ENCODE measurements at places on chromosomes 5 and 9.

DNA sequence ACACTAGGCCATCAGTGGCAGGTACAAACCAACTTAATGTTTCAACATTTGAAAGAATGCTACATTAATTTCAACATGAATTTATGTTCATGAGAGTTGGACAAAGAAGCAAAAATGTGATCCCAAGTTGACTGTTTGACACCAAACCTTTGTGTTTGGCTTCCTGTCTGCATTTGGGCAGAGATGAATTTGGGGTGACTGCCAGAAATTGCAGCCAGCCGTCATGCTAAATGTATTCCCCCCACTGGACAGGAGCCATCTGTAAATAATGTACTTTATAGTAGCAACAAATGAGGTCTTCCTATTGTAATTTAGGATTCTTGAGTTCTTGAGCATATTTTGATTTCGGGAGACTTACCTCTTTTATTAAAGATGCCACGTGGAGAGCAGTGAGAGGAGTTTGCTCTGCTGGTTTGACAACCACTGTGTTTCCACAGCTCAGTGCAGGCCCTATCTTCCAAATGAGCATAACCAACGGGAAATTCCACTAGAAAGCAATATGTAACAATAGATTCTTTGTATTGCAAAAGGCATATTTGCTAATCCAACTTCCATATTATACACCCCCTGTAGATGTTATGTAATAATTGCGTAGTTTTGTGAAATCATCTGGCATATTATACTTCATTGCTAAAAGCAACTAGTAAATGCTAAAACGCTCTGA is 27.6 kb downstream of the ALDH1A1 start:
- peak; percentile 75 for DNase-seq

DNA sequence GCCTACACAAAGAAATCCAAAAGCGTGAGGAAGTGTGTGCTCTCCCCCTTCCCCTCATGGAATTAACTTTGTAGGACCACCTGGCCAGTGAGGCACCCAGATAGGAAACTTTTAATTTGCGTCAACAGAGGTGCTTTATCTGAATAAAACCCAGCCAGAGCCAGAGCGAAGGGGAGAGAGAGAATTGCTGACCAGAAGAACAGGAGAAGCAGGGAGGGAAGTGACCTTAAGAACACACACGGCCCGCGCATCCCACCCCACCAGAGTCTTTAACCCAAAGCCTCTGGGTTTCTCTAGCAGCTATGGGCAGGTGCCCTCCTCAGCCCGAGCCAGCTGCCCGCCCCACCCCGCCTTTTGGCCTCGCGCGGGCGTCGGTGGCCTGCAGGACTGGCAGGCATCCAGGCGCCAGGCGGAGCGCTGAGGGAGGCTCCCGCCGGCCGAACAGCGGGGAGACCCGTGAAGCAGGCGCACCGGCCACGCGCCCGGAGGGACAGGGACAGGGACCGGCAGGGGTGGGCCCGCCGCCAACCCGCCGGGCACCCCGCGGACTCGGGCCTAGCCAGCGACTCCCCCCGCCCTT is 580 bp downstream of the ERAP1 start:
- DNase-seq, result peak; percentile 63

DNA sequence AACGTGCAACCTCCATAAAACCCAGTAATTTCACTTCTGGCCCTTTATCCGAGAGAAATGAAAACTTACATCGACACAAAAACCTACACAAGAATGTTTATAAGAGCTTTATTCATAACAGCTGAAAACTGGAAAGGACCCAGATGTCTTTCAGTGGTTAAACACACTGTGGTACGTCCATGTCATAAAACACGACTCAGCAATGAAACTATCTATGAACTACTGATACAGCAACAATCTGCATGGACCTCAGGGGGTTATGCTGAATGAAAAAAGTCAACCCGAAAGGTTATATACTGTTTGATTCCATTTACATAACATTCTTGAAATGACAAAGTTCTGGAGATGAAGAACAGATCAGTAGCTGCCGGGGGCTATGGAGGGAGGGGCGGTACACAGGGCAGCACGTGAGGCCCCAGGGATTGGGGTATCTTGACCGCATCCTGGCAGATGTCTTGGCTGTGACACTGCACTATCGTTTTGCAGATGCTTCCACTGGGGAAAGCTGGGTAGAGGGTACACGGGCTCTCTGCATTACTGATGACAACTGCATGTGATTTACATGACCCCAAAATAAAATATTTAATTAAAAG is 4.1 kb downstream of the CCDC127 start:
- DNase-seq, result no peak

DNA sequence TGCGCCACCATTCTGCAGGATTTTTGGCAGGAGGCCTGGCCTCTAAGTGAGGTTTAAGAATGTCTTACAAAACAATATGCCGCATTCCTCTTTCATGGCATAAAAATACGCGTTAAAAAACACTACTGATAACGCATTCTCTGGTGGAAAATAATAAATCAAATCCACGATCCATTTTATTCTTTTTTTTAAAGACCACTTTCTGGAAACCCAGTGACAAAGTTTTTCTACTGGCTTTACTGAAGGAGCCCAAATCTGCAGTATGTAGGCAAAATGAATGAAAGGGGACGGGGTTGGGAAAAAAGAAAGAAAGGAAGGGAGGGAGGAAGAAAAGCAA is 2.0 kb downstream of the SV2C start:
- DNase-seq, result no peak

DNA sequence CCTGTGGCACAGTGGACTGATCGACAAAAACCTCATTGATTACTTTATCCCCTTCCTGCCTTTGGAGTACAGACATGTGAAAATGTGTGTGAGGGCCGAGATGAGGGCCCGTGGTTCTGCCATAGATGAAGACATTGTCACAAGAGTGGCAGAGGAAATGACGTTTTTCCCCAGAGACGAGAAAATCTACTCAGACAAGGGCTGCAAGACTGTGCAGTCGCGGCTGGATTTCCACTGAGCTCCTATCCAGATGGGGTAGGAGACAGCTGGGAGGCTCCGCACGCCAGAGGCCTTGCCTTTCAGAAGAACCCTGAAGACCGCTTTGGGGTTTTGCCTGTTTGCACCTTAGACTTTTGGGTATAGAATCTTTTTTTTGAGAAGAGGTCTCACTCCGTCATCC is 6.4 kb downstream of the TOR1B start:
- no peak for DNase-seq

- no peak for DNase-seq
These were observed 49.4 kb upstream of the SPATA31C2 start for GRCh38 chr9:88187631-88188030.

GRCh38 chr9:91949946-91950664 is at the start of gene ROR2:
ROR2 (minus strand) TSS chr9:91950228.
- DNase-seq, result peak; percentile 5

DNA sequence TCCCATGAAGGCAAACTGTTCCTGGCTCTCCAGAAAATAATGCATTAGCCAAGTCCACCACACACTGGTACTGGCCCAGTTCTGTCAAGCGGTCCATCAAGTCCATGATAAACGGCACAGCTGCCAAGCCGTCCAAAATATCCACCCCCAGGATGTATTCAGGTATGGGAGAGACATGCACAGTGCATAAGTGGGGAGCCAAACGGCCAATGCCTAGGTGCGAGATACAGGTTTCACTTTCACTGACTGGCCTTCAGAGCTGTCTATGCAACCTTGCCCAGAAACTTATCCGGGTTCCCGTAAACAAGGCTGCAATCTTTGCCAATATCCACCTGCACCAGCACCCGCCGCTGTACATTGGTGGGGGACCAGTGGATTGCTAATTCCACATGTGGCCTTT is 795.8 kb downstream of the EFNA5 start:
- no peak for DNase-seq

DNA sequence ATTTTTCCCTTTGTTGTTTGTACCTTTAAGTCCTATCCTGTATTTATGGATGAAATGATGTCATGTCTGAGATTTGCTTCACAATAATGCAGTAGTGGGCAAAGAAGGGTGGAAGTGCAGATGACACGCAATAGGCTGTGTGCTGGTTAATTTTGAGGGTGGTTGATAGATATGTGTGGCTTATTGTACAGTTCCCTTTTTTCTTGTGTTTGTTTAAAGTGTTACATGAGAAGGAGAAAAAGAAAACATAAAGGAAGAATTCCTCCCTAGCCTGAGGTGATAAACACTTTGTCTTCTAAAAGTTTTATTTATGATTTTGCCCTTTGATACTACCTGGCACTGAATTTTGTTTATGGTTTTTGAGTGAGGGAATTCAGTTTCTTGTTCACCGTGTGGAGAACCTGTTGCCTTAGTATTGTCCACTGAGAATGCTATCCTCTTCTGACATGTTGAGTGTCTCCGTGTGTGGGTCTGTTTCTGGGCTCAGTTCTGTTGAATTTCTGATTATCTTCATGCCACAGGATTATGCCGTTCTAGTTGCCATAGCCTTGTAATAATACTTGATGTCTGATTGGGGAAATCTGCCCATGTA is 52.3 kb upstream of the FAM120AOS start:
- DNase-seq, result peak; percentile 83

GRCh38 chr9:99269416-99269815 is 47.3 kb downstream of the SEC61B start:
- DNase-seq, result no peak

DNA sequence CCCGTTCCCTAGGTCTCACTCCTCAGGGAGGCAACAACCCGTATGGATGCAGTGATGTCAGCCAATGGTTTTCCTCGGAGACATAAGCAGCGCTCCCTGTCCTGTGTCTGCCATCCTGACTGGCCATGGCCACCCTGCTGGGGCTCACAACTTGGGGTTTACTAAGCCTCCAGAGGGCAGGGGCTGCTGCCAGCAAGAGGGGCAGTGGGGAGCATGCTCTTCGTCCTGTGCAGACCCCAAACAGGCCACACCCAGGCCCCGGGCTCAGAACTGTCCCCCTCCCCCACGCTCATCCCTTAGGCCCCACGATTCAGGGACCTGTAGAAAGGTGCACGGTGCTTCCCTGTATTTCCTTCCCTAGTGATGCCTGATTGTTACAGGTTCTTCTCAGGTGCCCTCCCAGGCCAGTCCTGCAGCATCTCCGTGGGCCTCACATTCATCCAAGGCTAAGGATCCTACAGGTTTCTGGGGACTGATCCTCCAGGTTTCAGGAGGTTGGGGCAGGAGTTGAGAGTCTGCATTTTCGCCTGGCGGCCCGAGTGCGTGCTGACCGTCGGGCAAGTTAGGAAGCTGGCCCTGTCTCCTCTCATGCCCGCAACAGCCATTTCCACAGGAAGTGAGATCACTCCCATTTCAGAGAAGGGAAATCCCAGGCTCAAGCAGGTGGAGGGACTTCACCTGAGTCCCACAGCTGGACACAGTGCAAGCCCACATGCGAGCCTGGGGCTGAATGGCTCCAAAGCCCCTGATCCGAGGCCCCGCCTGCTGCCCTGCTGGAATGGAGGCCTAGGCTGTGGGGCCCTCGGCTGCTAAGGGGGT is 217.6 kb downstream of the ROR2 start:
- no peak for DNase-seq

GRCh38 chr9:121642758-121643157 is 8.7 kb upstream of the DAB2IP start:
- no peak for DNase-seq

DNA sequence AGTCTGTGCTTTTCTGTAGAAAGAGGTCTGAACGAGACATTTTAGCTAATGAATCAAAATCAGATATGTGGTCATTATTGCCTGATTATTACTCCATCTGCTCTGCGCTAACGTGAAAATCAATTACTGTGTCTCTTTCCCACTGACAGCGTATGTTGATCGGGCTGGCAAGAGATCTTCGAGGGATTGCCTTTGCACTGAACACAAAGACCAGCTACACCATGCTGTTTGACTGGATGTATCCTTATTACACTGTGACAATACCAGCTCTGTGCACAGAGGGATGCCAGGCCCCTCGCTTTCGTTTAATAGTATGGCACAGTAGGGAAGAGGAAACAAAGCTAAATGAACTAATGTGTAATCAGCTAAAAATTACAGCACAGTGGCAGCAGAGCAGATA is 103.7 kb upstream of the TLX3 start:
- no peak for DNase-seq

- peak; percentile 68 for DNase-seq
These were observed 18.1 kb downstream of the KYAT1 start for GRCh38 chr9:128863647-128864046.

DNA sequence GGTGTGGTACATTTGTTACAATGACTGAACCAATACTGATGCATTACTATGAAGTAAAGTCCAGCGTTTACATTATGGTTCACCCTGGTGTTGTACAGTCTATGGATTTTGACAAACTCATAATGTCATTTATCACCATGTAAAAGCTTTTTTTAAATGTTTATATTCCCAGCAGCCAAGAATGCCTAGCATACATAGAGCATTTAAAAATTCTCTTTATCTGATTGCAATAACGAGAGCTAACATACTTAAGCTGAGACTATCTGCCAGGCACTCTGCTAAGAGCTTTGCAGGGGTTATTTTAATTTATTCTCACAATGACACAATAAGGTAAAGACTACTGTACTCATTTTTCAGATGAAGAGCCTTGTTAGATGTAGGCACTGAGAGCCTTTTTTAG is 24.1 kb downstream of the PRDM6 start:
- no peak for DNase-seq

DNA sequence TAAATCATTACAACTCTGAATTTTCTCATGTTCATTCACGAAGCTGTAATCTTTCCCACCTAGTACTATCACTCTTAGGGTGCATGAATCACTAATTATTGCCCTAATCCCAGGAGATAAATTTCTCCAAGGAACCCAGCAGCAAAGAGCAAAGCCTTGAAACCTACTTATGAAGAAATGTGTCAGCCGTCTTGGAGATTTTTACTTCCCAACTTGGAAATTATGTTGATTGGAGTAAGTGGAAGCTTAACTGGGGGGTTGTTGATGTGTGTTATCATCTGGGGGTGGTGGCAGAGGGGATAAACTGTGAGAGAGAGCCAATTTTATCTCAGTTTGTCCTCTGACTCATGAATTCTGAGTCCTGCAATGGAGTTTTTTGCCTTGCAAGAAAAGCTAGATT is 440.5 kb upstream of the WWC1 start:
- no peak for DNase-seq

- no peak for DNase-seq
These were observed 288.5 kb downstream of the SLIT3 start for GRCh38 chr5:169012450-169012849.

- DNase-seq, result no peak
These were observed 95.9 kb downstream of the UGCG start for GRCh38 chr9:111992523-111992922.

DNA sequence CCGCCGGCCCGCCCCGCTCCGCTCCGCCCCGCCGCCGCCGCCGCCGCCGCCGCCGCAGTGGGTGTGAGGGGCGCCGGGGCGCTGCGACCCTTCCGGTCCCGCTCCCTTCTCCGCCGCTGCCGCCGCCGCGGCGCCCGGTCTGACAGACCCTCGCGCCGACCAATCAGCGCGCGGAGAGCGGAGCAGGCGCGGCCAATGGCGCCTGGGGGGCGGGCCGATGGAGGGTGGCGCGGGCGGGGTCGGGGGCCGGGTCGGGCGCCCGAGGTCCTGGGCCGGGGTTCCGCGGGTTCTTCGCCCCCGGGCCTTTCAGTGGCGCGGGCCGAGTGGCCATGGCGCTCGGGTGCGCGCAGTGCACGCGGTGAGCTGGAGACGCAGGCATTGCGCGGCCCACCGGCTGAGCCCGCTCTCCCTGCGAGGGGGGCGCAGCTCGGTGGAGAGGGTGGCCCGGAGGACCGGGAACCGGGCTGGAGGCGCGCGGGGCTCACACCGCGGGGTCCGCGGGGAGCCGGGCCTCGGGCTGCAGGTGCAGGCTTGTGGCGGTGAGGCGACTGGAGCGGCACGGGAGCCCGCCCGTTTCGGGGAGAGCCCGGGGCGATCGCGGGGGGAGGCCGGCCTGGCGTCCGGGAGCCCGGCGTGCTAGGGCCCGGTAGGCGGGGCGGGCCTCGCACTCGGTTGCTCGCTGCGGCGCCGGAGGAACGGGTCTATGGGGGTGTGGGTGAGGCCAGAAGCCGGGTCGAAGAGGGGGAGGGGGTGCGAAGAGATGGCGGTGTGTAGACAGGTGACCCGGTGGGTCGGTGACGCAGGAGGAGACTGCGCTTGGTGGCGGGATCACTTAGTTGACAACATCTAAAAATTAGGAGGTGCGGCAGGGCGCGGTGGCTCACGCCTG is at the start of gene MAPK9:
TSS of gene MAPK9 (minus strand) at position 141 of the 889 bp plus-strand sequence. CDS start 11,522 bp downstream, outside the sequence.
- peak; percentile 86 for DNase-seq
